ENCODE measurements at places on chromosomes 1 and 21.

GRCh38 chr1:157310401-157310800 lies 172.2 kb upstream of the ETV3 start:
- DNase-seq, result no peak

DNA sequence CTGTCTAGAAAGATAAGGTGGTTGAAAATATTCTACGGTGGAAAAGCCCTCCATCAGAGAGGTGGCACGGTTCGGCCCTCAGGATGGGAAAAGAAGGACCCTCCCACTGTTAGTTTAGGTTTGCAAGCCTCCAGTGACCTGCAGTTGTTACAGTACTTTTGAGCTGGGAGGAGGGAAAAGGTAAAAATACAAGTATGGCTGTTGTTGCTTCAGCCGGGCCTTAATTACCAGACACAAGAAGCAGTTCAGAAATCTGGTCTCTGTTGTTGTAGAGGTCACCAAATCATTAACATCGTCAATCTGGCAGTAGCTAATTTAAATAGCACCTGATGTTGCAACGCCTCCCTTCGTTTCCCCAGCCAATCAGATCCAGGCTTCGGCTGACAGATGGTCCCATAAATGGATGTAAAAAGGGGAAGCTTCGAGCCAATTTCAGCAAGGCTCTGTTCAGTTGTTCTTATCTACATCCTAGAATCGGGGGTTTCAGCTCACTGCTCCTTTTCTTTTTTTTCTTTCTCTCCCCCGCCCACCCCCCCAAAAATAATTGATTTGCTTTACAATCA lies at the start of gene ELAVL4:
TSS of gene ELAVL4 (plus strand) at position 424 of the 563 bp plus-strand sequence. CDS start 270 bp downstream, outside the sequence.
- DNase-seq, result no peak

GRCh38 chr1:53220171-53220961 lies at the start of gene CZIB:
TSS of gene CZIB (minus strand) at chr1:53220634. CDS start at chr1:53220575, 59 bp downstream.
- DNase-seq, result peak; percentile 76

- no peak for DNase-seq
These were observed 27.9 kb downstream of the LRRC8B start for GRCh38 chr1:89552471-89553081.

DNA sequence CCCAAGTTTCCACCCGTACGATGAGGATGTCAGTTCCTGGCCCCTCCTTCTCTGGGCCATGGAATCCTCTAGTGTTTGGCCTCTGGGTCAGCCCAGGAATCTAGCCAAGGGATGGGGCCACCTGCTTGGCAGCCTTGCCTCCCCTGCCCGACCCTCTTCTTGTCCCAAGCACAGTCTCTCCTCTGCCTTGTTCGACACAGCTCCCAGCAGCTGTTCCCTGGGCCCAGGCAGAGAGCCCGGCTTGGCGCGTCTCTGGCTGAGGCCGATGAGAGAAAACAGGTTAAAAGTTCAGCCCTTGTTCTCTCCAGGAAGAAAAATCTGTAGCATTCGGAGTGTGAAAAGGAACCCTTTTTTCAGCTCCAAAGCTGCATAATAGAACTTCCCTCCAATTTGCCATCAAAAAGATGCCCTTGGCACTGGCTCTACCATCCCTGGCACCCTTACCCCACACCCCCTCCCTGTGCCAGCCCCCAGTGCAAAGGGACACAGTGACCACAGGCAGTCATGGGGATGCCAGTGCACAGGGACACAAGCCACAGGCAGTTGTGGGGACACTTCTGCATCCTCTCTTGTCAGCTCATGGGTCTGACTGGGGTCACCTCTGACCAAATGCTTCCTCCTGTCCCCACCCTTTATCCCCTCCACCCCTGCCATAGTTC lies 68.4 kb downstream of the EPHB2 start:
- peak; percentile 40 for DNase-seq

DNA sequence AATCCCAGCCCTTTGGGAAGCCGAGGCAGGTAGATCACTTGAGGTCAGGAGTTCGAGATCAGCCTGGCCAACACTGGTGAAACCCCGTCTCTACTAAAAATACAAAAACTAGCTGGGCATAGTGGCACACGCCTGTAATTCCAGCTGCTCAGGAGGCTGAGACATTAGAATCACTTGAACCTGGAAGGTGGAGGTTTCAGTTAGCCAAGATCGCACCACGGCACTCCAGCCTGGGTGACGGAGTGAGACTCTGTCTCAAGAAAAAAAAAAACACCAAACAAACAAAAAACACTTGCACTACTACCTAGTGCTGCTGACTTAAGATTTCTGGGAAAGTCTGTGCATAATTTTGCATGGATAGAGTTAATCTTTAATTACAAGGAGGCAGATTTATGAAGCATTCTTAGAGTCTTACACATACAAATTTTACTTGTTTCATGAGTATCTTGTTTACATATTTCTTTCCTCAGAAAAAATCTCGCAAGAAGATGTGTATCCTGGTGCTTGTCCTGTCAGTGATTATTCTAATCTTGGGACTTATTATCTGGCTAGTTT lies 8.7 kb upstream of the PPP1R8 start:
- DNase-seq, result no peak

All from skin of body (tissue), 3 donors.